Activated T-cell treated with anti-CD3 and anti-CD28 coated beads, Interleukin-2, amount 50 U/mL, for 4 hours (primary cell): ENCODE measurements at places on chromosomes 7 and 10. TPM values are rescaled to one million over a fixed set of nuclear protein-coding genes. Genes with fewer than 3 reads are reported as not detected.

The LIPJ gene
- not detected for total RNA-seq

The ADRA2A gene
- 0.05 TPM for total RNA-seq

DNA sequence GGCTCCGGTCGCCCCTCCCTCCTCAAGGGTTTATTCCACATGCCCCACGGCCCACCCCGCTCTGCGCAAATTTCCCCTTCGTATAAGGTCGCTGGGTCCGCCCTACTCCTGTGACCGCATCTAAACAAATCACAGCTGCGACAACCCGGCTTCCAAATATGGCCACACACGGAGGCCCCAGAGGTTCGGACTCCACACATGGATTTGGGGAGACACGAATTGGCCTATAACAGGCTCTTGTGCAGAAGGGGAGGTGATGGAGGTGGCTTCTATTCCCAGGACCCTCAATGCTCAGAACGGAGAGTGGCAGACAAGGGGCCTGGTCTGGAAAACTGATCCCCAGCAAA, 90.1 kb downstream of the FOXL3 start:
- DNase-seq, result no peak

DNA sequence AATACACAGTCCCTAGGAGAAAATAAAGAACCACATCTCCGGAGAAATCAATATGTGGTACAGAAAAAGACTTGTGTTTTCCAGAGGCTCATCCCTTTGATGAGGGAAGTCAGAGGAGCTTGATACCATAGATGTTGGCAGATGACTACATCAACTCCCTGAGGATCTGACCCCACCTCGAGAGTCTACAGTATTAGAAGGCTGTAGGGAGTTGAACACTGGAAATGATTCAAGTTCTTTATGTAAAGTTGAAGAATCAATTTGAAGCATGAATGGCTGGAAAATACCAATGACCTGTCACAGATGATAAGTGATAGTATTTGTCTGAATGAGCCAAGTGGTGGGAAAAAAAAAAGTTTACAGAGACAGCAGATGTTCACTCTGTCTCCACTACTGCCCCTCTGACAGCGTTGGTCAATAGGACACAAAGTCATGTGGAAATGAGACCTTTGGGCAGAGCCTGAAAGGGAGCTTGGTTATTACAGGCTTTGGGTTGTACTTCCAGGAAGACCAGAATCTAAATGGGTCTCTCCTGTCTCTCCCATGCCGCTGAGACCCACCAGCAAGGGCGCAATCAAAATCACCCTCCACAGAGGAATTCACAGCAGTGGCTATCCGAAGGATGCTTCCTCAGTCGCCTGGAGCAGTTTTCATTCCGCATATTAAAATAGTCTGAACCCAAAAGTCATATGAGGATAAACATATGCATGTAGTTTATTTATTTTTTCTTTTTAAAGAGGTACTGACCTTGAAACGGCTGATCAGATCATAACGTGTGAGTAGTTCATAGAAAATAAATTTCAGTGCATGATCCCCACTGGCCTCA, 185.7 kb downstream of the PPP1R17 start:
- no peak for DNase-seq

GRCh38 chr7:104791080-104791479, 222.9 kb upstream of the KMT2E start:
- DNase-seq, result no peak

- DNase-seq, result no peak
Measured at GRCh38 chr7:80932536-80932935, 13.7 kb upstream of the SEMA3C start.

- DNase-seq, result no peak
Measured at GRCh38 chr10:131961777-131962662, 19.7 kb downstream of the BNIP3 start.
